ENCODE measurements at places on chromosomes 11 and 22.

DNA sequence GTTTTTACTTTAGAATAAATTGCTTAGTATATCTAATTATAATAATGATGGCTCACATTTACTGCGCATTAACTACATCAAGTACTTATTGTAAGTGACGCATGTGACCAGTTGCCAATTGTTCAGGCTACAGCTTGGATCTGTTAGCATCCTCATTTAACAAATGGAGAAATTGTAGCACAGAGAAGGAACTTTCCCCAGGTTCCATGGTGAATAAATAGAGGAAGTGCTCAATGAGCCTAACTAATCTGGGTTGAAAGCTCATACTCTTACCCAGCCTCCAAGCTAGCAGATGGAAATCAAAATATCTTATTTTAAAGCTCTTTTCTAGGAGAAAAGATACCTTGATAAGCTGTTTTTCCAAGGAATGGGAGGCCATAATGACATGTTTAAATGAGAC lies 19.8 kb downstream of the MMP27 start:
- no peak for DNase-seq

DNA sequence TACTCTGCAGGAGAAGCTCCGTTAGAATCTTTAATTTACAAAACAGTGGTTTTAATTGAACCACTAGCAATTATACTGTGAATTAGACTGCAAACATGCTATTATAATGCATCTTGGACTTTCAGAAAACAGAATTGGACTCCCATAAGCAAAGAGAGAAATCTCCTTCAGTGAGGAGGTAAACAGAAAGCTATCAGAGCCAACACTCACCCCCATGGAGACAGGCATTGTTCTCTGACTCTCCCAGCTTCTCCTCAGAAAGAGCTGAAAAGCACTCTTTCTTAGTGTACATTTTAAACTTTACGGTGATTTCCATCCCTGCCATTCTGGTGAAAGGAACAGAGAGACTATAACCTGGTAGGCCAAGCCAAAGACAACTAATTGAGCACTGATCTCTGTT lies 176.9 kb downstream of the GRIA4 start:
- no peak for DNase-seq

DNA sequence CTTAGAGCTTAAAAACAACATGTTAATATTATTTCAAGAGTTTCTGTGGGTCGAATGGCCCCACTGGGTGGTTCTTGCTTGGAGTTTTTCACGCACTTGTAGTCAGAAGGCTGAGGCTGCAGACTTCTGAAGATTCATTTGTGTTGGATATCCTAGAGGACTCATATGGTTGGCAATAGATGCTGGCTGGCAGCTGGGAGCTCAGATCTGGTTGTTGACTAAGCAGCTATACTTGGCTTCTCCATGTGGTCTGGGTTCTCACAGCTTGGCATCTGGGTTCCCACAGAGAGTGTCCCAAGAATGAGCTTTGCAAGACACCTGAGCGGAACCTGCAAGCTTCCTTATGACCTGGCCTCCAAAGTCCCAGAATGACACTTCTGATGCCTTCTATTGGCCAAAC lies 163.9 kb upstream of the ZC3H12C start:
- no peak for DNase-seq

DNA sequence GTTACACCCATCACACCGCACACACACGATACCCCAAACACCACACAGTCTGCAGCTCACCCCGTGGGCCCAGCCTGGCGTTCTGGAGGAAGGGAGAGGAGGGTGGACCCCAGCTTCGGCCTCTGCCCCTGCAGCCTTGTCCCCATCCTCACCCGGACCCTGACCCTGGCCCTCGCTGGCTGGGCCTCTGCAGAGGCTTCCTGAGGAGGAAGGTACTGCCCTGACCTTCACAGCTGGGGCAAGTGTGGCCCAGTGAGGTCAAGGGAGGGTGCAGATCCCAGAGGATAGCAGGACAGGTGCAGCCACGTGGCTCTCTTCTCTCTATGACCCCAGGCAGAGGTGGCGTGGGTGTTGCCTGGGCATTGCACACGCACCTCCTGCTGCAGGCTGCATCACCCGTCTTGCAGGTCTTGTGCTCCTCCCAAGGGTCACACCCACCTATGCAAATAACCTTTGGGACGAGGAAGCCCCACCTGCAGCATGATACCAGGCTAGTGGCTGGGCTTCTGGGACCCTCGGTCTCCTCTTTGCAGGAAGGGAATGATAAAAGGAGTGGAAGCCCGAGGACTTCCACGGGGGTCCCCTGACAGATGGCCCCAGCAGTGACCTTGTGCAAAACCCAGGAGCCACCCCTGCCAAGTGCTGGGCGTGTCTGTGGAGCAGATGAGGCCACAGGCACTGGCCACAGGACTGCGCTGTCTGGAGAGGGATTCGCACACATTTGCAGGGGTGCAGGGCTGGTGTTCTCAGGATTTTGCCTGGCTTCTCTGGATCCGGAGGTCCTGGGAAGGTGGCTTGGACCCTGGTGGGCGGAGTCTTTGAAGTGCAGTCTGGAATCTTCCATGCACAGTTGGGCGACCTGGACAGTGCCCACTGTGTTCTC lies 1241.5 kb downstream of the BRD1 start:
- DNase-seq: no peak

DNA sequence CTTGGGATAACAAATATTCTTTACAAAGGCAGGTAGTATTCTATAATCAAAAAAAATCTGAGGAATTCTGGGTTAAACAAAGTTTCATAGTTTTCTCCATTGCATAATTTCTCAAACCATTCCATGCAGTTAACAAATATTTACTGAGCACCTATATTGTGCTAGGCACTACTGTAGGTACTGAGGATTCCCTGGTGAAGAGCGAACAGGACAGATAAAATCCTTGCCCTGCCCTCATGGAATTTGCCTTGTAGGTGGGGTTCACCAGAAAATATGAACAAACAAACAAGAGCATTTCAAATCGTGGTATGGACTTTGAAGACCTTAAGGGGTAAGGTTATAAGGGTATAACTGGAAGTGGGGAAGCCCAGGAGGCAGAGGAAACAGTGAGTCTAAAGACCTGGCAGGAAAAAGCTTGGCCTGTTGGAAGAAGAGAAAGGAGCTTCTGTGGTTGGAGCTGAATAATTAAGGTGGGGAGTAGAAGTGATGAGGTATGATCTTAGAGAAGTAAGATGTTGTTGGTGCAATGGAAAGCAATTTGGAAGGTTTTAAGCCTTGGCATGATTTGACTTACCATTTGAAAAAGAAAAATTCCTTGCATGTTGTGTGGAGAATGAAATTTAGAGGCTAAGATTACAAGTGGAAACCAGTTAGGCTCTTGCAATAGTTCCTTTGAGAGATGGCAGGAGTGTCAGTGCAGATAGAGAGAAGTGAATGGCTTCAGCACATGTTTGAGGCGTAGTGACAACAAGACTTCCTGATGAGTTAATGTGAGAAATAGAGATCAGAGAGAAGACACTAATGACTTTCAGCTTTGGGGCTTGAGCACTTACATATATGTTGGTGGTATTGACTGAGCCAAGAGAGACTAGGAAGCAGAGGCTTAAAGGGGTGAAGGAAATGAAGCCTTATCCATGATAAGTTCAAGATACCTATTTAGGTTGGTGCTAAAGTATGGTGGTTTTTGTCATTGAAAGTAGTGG lies 55.7 kb upstream of the PICALM start:
- peak; percentile 30 for DNase-seq

- DNase-seq: peak; percentile 44
These were observed at the start of gene SHANK3 for GRCh38 chr22:50672471-50673230. Gene SHANK3, plus strand, starts transcription at chr22:50672823.

DNA sequence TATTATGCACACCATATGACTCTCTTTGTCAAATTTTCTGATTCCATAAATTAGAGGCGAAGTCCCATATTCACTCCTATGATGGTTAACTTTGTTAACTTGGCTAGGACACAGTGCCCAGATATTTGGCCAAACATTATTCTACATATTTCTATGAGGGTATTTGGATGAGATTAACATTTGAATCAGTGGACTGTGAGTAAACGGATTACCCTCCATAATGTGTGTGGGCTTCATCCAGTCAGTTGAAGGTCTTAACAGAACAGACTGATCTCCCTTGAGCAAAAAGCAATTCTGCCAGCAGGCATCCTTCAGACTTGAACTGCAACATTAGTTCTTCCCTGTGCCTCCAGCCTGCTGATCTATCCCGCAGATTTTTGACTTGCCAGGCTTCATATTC lies 69.9 kb downstream of the FZD4 start:
- DNase-seq: no peak

GRCh38 chr11:128903248-128904061 lies 12.3 kb downstream of the KCNJ5 start:
- no peak for DNase-seq

GRCh38 chr11:37710031-37710430 lies 1112.0 kb upstream of the RAG2 start:
- no peak for DNase-seq

DNA sequence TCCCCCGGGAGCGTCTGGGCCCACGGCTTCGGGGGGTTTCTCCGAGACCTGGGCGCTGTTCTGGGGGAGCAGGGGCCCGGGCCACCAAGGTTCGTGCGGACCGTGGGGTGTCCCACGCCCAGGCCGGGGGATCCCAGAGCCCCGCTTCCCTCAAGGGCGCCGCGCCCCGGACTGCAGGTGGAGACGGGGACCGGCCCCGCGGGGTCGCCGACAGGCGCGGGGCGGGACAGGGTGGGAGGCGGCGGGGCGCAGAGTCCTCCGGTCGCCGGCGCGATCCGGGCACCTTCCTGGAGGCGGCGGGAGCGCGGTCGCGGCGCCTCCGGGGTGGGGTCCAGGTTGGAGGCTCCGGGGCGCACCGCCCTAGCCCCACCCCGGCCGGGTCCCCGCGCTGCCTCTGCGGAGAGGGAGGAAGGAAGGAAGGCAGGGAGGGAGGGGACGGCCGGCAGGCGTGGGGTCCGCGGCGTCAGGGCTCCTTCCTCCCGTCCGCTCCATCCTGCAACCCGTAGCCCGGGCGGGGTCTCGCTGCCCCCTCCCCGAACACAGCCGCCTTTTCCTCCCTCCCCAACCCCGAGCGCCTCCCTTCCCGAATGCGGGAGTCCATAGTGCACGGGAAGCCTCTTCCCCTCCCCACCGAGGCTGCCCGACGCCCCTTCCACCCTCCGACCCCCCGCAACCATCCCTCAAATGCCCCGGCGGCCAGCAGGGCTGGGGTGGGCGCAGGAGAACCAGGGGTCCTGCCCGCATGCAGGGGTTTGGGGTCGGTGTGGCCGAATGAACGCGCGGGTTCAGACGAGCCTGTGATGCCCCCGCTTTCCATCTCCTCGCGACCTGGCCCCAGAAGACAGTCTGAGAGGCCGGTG lies 4.3 kb upstream of the ZBED4 start:
- DNase-seq: no peak
